ENCODE measurements at places on chromosomes 11 and 22.

DNA sequence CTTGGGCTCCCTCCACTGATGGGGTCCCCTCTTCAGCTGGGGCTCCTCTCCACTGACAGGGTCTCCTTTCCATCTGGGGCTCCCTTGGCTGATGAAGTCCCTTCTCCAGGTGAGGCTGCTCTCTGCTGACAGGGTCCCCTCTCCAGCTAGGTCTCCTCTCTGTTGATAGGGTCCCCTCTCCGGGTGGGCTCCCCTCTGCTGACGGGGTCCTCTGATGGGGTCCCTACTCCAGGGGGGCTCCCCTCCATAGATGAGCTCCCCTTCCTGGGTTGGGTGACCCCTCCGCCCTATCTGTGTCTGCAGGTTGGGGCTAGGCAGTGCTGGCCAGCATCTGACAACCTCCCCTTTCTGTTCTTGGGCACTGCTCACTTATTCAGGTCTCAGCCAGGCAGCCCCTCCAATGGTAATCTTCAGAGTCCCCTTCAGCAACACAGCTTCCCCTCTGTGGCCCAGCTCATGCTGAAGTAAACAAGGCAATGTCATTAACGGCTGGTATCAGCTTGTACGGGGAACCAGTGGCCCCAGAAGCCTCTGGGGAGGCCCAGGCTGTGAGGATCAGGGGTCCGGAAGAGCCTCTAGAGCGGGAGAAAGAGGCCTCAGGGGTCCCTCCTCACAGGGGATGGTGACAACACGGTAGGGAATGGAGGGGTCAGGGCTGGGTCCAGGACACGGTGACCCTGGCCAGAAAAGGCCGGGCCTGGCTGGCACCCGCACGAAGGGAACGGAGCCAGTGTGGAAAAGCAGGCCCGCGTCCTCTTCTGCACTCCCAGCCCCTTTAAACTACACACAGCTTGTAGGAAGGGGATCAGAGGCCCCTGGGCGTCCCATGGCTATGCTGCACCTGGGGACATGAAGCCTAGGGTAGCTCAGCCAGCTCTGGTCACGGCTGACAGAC is 9.6 kb upstream of the CD81 start:
- no peak for DNase-seq

DNA sequence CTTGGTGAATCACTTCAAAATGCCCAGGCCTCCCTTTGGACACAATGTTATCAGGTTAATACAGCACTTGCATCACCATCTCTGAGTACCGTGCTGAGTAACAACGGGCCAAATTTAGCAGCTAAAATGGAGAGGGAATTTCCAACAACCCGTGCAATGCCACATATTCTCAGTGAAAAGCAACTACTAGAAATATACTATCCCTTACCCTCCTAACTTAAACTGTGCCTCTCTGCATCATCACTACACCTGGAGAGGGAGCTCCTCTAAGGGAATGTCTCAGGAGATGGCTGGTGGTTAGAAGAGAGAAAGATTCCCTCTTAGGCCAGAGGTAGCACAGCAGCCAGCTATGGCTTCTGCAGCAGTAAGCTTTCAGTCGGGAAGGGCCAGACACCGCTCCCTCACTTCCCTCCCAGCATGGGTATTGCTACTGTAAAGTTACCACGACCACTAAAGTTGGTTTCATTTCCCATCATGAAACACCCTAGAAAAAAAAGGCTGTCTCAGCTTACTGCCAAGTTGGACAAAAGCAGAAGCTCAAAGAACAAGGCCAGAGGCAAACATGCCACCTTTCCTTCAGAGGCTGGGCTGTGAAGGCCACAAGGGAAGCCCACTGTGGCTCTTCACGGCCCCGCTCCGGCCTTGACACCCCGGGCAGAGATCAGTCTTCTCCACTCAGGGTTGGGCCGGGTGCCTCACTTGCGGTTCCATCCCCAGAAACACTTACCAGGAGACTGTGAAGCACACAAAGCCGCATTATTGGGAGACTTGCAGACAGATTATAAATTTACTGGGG is 3.9 kb downstream of the MAML2 start:
- DNase-seq, result no peak

DNA sequence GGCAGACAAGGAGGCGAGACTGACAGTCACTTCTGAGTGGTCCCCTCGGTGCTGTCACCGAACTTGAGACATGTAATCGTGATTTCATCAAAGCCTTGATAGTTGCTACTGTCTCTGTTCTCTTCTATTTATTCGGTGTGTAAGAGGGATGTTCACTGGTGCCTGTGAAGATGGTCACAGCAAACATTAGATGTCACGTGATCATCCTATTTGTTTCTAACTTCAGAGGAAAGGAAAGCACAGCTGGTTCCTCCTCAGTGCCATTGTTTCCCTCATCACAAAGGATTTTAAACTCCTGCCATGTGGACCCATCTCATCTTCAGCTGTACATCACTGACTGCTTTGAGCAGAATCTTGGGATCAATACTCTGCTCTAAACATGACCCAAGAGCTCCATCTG is 73.1 kb upstream of the CLMP start:
- DNase-seq, result no peak

GRCh38 chr11:117716521-117717440 is 80.2 kb downstream of the DSCAML1 start:
- DNase-seq, result no peak

GRCh38 chr11:18374956-18375355 is 19.4 kb upstream of the LDHA start:
- DNase-seq, result no peak

DNA sequence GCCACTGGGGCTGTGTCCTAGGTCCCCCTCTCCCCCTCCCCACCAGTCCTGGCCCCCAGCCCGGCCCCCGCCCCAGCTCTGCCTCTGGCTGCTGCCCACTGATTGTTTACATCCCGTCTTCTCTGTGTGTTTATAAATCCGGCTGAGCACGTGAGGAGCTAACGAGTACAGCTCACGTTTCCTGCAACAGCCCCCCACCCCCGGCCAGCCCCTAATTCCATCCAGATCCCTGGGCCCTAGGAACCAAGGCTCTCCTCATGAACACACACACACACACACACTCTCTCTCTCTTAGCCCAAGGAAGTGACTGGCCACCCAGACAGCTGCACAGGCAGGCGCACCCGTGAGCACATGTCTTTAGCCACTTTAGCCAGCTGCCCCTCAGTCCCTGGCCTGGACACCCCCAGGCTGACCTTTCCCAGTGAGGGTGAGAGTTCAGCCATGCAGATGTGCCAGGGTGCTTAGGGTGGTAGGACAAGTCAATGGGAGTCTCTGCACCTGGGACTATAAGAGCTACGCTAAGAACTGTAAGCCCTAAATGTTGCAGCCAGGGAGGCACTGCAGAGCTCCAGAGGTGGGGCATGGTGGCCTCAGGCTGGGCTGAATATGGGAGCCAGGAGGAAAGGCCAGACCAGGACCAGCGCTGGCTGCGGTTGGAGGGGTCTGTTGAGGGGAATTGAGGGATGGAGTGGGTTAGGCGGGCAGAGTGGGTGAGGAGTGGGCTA is 2.9 kb downstream of the CLCF1 start:
- no peak for DNase-seq

DNA sequence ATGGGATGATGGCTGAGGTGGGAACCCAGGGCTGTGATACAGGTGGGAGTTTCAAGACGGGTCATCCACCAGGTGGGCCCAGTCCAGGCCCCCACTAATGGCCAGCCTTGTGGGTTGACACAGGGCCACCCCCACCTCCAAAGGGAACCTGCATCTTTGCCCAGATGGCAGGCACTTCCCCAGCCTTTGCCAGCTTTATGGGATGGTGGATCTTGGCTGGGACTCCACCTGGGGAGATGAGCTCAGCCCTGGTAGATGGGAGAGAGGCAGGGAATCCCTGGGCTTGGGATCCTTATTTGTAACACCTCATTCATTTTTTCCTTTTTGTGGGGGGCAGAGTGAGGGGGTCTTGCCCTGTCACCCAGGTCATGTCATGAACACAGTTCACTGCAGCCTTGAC is 33.4 kb downstream of the CD82 start:
- DNase-seq, result no peak

DNA sequence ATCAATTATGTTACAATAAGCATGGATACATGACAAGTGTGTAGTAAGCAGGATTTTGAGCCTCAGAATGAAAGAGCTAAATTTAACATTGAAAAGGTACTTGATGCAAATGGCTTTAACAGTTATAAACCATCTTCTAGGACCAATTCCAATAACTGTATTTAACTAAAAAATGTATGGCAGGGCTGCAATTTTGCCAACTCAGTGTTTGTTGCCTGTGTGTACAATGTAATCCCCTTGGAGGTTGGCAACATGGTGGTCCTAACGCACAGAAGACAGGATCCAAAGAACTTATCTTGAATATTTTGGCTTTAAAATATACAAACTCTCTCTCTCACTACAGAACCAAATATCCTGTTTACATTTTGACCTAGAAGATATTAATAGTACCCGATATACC is 2314.1 kb downstream of the LRRC4C start:
- DNase-seq, result no peak

DNA sequence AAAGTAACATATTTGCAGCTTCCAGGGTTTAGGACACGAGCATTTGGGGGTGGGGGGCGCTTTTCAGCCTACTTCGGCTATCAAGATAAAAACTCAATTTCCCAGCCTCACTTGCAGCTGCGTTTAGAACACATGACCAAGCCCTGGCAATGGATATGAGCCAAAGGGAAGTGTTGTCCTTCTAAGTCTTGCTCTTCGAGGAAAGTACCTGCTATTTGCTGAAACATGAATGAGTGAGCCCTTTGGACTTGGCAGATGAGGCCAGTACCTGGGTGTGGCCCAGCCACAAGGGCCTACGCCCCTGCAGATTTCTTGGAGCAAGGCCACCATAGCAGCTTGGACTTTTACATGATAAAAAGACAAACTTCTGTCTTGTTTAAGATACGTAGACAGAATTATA is 60.2 kb upstream of the SORL1 start:
- no peak for DNase-seq

DNA sequence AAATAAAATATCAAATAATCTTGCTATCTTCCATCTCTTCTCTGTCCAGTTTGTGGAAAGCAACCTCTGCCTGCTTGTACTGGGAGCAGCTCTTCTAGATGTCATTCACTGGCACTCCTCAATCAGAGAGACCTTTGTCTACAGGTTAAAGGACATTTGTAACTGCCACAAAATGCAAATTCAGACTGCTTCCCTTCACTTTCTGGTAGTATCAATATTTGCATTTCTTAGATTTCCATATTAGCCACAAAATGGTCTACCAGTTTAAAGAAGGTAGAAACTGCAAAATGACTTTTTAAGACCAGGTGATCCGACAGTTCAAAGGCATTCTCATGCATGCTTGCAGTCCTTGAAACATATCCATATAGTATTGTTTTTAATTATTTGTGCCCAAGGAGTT is 51.7 kb upstream of the RCN1 start:
- no peak for DNase-seq

DNA sequence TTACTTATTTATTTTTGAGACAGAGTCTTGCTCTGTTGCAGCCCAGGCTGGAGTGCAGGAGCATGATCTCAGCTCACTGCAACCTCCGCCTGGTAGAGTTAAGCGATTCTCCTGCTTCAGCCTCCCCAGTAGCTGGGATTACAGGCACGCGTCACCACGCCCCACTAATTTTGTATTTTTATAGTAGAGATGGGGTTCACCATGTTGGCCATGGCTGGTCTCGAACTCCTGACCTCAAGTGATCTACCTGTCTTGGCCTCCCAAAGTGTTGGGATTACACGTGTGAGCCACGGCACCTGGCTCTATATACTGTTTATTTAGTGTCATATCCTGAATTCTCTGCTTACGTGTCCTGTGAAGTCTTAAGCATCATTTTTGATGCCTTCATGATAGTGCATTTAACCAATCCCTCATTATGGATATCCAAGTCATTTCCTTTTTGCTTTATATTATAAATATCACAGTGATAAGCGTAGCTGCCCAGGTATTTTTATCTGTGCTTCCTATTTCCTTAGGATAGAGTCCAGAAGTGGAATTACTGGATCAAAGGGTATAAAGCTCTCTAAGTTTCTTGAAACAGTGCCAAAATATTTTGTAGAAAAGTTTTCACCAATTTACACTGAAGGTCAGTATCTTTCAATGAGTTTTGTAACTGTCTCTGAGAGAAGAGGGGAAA is 871 bp upstream of the SIDT2 start:
- no peak for DNase-seq

DNA sequence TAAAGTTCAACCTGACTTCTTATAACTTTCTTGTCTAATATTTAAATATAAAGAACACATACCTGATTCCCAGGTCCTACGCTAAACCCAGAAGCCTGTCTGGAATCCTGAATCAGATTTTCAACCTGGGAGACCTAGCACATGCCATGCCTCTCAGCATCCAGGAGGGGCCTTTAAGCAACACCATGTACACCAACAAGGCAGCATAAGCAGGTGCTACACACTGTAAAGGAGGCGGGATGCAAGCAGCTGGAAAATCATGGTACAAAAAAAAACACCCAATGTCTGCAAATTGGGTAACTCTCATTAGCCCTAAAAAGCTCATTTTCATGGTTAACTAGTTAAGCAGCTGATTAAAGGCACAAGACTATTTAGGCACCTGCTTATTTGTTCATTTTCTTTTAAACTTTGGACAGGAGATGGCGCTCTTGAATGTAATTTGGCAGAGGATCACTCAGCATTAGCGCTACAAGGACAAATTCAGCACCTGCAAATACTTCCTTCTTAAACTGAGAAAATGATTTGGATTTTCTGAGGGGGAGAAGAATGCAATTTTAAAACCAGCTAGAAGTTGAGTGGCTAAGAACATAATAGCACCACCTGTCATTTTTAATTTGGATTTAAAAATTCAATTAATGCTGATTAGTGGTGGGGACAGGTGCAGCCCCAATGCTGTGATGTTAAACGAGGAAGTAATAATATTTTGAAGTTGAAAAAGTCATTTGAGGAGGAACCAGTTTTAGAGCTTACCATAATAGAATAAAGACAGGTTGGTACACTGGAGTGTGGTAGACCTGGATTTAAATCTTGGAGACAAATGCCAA is 104.0 kb downstream of the FAR1 start:
- no peak for DNase-seq

GRCh38 chr11:16154715-16155396 is 201.5 kb downstream of the SOX6 start:
- DNase-seq, result no peak

GRCh38 chr22:35337932-35338331 is 38.2 kb downstream of the TOM1 start:
- DNase-seq, result no peak

DNA sequence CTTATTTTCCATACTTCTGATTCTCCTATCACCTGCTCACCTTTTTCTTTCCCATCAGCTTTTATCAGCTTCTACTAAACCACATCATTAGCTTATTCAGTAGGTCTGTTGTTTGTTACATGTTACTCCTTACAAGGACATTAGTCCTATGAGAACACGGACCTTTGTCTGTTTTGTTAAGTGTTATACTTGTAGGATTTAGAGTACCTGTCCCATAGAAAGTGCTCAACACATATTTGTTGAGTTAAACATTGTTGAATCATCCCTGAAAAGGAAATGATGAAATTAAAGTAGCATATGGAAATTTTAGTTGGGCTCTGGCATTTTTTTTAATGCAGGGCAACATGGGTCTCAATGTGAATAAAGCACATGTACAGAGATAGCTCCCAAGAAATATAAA is 222.1 kb upstream of the CARD18 start:
- DNase-seq, result no peak

- DNase-seq, result no peak
Measured at GRCh38 chr11:11374358-11375148, 21.5 kb upstream of the CSNK2A3 start.

All from GOT3 (cell line).